NCI-H2081 (cell line): ENCODE measurements at places on chromosomes 11 and 22.
A peak's percentile ranks its signal among the peaks of the same experiment; 100 is the strongest.

DNA sequence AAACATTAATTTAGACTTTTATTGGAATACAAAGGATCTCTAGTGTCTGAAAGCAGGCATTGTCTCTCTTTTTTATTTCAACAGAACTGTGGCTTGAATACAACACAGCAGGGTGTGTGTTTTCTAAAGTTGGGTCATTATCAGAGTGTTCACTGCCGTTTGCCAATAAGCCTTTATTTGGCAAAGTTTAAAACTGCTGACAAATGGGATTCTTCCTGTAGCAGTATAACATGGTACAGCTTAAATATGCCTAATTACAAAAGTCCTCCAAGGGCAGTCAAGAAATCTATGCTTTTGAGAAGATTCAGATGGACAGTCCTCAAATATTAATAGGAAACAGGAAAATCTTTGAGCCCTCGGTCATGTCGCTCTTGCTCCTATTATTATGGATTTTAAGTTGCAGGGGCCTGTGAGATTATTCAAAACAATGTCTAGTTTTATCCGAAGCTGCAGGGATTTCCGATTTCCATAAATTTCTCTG lies 199.9 kb downstream of the MAML2 start:
- DNase-seq = no peak

GRCh38 chr11:93512949-93513667 lies 30.1 kb downstream of the SMCO4 start:
- DNase-seq = no peak

- no peak for DNase-seq
These were observed 289.1 kb downstream of the ETS1 start for GRCh38 chr11:128298271-128298670.

GRCh38 chr22:17780116-17780740 lies 6.0 kb upstream of the BID start:
- no peak for DNase-seq

DNA sequence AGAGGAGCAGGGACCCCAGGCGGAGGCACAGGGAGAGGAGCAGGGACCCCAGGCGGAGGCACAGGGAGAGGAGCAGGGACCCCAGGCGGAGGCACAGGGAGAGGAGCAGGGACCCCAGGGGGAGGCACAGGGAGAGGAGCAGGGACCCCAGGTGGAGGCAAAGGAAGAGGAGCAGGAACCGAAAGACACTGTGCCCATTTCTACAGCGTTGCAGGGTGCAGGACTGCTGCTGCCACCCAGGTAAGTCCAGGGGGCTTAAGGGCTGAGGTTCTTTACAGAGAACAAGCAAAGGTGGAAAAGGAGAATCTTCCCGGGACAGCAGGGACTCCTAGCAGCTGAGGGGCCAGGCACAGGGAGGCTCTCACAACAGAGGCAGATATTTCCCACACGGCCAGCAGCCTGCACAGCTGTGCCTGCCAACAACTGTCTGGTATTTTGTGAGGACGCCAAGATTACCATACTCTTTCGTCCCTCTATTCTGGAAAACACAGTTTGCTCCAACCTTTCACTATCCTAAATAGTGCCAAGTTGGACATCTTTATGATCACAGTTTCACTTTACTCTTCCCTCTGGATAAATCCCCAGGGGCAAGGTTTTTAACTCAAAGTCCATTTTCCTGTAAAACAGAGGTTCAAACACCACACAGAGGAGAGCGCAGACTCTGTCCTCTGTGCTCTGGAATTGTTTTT lies 39.4 kb downstream of the SHANK2 start:
- no peak for DNase-seq

GRCh38 chr22:44380756-44381486 lies 68.2 kb upstream of the SHISAL1 start:
- DNase-seq = peak; percentile 75

- no peak for DNase-seq
These were observed 32.0 kb downstream of the KCNC1 start for GRCh38 chr11:17766590-17766989.

GRCh38 chr11:32094923-32095322 lies 4.0 kb downstream of the RCN1 start:
- DNase-seq = no peak

DNA sequence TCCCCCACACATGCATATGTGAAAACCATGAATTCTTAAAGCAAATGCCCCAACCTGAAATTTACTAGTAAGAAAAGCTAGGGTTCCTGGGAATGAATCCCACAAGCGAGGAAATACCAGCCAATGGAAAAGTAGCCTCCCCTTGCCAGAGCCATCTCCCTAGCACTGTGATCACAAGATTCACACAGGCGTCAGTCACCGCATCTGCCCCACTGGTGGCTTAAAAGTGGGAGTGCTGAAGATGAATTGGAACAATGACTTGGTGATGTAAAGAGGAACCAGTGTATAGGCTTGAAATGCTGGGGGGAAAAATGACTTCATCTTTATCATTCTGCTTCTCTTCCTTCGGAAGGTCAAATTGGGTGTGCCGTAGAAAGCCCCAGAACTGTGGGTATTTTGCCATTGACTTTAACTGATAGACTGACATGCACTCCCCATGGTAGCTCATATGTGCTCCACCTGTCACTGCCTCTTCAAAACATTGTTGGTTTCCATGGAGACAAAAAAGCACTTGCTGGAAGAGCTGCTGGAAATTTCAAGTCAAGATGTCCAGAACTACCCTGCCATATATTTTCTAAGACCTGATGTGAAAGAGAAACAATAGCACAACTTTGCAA lies 19.2 kb upstream of the ASPHD2 start:
- no peak for DNase-seq

DNA sequence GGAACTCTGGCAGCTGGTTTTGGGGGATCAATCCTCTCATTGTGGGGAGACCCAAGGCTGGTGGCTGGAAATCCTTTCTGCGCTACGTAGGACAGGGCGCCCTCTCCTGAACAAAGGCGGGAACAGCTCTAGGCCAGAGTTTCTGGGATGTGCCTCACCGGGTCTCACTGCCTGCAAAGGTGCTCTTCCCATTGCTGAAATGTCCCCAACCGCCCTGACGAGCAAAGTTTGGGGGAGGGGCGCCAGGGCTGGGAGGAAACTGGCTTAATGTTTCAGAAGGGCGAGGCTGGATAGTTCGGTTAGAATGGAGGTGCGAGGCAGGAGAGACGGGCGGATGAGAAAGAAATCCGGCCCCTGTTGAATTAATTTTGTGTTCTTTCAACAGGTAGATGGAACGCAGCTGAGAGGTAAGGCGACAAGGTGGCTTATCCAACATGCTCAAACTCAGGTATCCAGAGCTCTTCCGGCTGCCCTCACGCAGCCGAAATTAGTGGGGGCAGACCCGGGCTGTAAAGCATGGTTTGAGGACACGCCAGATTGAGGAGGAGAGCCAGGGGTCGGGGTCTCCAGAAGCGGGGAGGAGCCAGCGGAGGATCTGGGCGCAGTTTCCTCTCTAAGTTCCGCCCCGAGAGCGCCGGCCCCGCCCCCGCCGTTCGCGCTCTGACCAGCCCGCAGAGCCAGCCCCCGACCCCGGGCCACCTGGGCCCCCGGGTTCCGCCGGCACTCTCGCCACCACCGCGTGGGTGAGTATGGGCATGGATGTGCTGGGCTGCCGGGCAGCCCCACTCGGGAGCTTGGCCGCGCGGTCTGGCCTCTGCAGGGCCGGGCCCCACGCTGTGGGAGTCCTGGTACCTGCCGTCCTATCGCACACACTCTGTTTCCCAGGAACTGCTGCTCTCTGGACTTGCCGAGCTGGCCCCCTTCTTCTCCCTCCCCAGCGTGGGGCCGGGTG lies at the start of gene PGAP2:
TSS of gene PGAP2 (plus strand) at position 652 of the 952 bp plus-strand sequence. CDS start 2,700 bp downstream, outside the sequence.
- DNase-seq = peak; percentile 29

DNA sequence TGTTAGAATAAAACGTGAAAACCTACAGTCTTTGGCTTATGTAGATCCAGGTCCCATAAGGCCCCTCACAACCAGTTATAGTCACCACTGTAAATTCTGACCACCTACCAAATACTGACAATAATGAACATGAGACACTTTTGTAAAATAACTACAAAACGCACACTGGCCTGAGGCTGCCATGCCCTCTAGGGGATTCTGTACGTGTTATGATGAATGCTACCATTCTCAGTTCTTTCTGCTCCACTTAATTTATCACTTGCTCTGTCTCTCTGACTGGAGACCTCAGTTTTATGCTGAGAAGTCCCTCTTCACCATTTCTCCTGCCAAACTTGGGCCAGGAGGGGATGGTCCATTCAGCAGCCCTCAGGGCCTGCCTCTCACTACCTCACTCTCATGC lies 18.7 kb upstream of the TMPRSS5 start:
- no peak for DNase-seq

DNA sequence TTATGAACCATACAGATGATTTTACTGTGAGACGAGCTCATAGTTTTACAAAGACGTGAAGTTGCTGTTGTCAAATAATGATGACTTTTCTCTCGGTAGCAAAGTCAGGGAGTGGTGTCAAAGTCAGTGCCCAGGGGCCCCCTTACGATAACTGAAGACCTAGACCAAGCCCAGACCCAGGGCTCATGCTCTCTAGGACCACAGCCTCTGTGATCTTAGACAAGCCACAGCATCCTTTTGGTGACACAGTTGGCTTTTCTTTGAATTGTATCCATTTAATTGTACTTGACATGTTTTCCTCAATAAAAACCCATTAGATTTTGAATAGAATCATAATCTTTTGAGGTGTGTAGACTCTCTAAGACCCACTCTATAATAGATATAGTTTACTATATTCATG lies 17.9 kb upstream of the POGLUT3 start:
- DNase-seq = no peak

DNA sequence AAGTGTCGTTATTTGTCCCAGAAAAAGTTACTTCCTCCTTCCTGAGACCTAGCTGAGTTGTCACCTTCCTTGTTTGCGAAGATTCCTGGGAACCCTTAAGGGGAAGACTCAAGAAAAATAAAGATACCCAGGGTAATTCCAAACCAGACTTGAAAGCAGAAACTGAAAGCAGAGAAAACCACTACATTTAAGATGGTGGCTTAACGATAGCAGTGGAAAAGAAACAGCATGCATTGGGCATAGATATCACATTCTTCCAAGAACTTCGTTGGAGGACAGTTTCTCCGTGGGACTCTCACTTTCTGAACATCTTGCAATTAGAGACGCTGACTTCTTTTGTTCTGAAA lies 89.1 kb downstream of the FAM76B start:
- DNase-seq = no peak

GRCh38 chr11:3225159-3225758 lies 6.6 kb upstream of the MRGPRG start:
- no peak for DNase-seq

DNA sequence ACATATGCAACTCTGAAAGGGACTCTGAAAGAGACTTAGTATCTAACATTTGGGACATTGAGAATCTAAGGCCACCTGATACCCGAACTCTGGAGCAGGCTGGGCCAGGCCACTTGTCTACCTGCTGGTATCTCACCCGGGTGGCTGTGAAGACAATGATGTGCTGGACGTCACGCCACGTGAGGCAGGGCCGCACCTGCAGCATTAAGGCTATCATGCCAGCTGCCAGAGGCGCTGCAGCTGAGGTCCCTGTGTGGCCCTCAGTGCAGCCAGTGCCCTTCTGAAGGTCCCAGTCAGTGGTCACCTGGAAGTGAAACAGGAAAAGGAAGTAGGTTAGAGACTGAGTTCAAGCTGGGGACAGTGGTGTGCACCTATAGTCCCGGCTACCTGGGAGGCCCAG lies 12.4 kb downstream of the PCSK7 start:
- DNase-seq = no peak

DNA sequence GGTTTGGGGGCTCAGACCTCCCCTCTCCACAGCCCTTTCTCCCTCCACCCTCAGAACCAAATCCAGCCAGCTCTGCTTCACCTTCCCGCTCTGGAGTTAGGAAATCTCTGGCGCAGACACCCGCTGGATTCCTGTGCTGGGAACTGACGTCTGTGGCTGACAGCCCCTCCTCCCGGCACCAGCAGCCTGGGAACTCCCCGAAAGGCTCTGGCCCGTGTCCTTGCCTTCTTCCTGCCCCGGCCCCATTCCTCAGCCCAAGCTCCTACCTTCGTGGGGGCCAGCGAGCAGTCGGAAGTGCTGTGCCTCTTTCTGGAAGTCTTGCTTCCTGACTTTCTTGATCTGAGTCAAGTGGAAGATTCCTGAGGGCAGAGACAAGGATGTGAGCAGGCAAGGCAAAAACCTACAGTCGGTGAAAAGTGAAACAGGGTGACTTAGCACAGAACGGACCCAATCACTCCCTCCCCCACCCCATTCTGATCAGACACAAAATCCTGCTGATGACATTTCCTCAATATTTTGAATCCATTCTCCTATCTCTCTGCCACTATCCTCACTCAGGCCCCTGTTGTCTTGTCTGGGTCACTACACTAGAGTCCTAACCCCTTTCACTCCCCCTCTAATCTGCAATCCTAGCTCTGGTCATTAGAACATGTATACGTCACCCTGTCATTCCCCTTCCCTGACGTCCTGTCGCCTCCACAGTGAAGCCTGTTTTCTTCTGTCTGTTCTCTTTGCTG lies 34.1 kb downstream of the CHRDL2 start:
- DNase-seq = no peak
